ENCODE measurements at places on chromosomes 1 and 21.

DNA sequence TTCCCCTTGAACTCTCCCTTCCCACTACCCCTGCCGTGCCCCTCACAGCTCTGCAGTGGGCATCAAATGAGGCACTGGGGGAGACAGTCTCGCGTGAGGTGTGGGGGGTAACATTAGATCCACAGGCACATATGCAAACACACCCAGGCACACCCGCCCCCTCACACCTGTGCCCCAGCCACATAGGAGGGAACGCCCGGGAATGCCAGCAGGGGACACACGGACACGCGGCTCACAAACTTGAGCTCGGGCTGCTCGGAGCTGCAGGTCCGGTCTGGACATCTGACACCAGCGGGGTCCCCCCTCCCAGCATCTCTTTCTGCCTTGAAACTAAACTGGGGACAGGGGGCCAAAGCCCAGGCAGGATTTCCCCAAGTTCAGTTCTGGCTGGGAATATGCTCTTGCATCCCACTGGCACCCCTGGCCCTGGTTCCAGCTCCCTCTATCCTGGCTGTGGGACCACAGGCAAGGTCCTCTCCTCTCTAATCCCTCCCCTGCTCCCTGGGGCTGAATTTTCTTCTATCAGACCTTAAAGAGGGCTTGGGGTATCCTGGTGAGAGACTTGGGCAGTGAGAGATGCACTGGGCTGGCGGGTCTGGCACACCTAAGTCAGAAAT, 30.6 kb downstream of the CDCP2 start:
- no peak for DNase-seq

GRCh38 chr1:155499953-155500639, 62.5 kb downstream of the ASH1L start:
- DNase-seq = no peak

GRCh38 chr1:206004826-206005225, 1.6 kb upstream of the RAB7B start:
- no peak for DNase-seq

DNA sequence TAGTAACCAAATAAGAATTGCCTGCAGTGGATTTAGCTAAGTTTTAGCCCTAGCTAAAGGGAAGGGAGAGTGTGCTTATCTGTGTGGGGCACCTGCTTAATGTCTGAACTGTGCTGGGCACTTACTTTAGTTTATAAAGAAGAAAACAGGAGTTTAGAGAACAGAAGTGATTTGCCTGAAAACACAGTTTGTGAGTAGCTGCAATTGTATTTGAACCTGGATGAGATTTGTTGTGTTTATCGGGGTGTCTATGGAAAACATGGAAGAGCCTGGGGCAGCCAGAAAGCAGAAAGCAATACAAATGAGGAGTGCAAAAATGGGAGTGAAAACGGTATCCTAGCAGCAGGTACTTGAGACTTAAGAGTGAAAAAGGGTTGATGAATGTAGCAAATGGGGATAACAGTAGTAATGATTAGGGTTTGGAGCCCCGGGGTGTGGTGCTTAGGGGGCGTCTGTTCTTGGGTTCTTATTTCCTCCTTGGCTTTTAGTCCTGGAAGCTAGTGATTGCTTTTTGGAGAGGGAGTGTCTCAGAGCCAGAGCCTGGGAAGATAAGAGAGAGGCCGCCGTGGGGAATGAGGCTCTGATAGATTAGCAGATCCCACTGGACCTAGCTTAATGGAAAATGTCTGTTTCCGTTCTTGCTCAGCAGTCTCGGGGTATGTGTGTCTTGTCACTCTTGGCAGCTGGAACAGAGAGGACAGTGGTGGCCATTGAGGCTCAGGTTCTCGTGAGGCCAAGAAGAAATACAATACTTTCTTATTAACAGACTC, 5.6 kb downstream of the PRCC start:
- no peak for DNase-seq

DNA sequence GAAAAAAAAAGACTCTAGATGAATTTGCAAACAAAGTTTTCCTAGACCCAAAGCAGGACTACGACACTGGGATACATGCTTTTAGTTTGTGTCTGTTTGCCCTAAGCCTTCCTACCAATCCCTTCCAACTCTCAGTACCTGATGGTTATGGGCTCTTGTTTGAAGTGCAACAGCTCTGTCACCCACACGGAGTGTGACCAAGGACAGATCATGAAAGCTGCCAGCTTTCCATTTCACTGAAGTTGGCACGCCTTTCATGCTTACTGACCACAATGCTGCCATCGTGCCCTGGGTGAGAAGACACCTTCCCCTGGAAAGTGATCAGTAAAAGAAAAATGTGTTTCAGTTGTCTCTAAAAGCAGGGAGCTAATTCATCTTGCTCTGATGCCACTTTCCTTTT, 312.5 kb upstream of the PTBP2 start:
- no peak for DNase-seq

GRCh38 chr1:45493116-45493697, 2.2 kb upstream of the TESK2 start:
- DNase-seq = no peak

GRCh38 chr1:222656391-222657155, 38.7 kb downstream of the MIA3 start:
- DNase-seq = no peak

DNA sequence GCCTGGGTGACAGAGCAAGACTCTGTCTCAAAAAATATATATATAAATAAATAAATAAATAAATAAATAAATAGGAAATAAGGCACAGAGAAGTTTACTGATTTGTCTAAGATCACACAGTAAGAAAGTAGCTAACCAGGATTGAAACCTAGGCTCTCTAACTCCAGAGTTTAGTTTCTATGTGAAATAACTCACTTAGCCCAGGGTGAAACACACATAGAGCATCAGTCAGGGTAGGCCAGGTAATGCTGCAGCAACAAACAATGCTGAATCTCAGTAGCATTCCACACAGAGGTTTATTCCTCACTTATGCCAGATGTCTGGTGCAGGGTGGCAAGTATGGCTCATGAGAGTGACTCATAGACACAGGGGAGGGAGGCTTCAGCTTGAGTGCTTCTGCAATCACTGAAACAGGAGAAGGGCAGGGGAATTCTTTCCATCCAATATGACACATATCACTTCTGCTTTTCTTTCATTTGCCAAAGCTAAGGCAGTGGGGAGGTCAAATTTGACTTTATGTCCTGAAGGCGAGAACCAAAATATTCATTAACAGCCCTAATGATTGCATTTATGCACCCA, 37.1 kb upstream of the KANK4 start:
- no peak for DNase-seq

- no peak for DNase-seq
These were observed 24.3 kb upstream of the IFNAR2 start for GRCh38 chr21:33205476-33205875.

- no peak for DNase-seq
These were observed 77.3 kb upstream of the GADD45A start for GRCh38 chr1:67607699-67608098.

DNA sequence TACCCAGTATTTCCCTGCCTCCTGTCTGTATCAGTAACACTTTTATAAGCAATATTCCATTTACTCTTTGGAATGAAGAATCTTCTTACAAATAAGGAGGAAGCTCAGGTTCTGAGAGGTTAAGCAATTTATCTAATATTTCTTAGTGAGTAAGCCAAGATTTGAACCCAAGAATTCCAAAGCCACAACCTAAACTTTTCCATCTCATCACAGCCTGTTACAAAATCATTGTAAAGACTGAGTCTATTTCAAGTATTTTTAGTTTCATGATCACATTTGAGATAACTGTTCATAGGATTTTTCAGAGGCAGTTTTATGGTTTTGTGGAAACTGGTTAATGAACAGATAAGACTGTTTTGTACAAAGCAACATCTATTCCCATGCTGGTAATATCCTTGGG, 29.8 kb upstream of the HHAT start:
- DNase-seq = no peak

- no peak for DNase-seq
These were observed 80.3 kb downstream of the NME7 start for GRCh38 chr1:169287280-169287679.

DNA sequence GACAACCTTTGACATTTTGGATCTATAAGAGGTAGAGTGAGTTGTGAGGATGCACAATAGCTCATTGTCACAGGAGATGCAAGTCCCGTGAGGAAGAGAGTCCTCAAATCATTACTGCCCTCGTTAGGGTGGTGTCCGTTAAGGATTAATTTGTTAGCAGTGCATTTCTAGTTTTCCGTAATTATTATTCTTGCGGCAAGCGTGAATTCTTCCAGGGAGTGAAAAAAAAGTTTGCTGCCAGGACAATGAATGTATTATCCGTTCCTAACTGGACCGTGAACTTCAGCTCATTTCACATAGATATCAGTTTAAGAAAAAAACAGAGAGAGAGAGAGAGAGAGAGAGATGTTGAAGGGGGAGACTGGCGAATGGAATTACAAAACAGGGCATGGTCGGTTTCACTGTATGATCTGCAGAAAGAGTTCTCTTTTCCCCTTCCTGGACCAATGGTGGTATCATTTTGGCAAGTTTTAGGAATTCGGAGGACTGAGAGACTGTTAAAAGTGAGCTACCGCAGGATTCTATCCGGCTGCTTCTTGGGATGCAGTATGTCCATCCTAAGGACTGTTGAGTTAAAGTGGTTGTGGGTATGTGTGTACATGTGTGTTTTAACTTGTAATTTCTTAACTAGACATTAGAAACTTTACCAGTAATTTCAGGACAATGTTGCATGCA, 216.0 kb upstream of the NFIA start:
- no peak for DNase-seq

GRCh38 chr1:239826211-239826610, 265.5 kb upstream of the FMN2 start:
- no peak for DNase-seq

- DNase-seq = no peak
These were observed 10.7 kb downstream of the MR1 start for GRCh38 chr1:181044449-181044966.

- no peak for DNase-seq
These were observed 87.5 kb upstream of the CACYBP start for GRCh38 chr1:174912264-174912663.

- no peak for DNase-seq
These were observed 151.6 kb downstream of the AJAP1 start for GRCh38 chr1:4805987-4806386.

- DNase-seq = peak; percentile 22
These were observed 1.7 kb downstream of the TOR1AIP1 start for GRCh38 chr1:179883745-179884138.

GRCh38 chr21:27139526-27139925, 172.6 kb upstream of the ADAMTS5 start:
- DNase-seq = no peak

- no peak for DNase-seq
These were observed at the start of gene ADAMTS5 for GRCh38 chr21:26967062-26967913. ADAMTS5 (minus strand) TSS chr21:26967088; CDS start chr21:26966391, 697 bp downstream.

DNA sequence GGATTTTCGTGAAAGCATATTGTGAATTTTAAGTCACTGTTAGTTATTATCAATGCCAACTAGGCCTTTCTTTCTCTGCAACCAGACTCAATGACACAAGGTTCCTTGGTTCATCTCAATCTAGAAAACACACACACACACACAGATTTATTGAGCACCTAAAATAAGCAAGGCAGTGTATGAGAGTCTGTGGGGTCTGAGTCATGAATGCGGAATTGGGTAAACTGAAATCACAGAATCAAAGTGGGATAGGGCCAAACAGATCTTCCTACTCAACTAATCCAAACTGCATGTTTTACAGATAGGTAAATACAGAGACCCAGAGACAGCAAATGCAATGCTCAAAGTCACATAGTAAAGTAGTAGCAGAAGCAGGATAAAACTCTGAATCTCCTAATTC, 48.5 kb upstream of the NRDC start:
- DNase-seq = no peak

DNA sequence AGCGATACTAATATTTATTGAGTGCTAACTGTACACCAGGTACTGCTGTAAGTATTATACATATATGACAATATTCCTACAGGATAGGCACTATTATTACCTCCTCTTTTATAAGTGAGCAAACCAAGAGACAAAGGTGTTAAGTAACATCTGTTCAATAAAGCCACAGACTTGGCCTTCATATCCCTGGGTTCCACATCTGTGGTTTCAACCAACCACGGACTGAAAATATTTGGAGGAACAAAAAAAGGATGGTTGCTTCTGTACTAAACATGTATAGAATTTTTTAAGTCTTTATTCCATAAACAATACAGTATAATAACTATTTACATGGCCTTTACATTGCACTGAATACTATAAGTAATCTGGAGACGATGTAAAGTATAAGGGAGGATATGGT, 95.1 kb downstream of the RERE start:
- DNase-seq = no peak

GRCh38 chr1:206831650-206832049, 33.8 kb upstream of the IL20 start:
- no peak for DNase-seq

- DNase-seq = no peak
These were observed 28.6 kb downstream of the ITPKB start for GRCh38 chr1:226710501-226710900.

DNA sequence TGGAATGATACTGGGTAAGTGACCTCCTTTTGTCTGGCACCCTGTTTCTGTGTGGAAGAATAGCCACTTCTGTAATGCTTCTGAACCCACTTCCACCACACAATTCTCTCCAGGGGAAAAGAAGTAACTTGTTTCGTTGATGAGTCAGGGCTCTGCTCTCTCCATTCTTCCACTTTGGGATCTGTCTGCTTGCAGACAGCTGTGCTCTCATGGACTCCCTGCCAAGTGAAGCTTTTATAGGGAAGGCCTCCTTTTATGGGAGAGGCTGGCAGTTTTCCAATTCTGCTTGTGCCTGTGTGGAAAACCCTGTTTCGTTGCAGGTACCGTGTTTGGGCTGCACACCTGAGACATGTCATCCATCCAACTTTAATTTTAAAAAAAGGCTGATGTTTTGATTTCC, 130.7 kb downstream of the GIPC2 start:
- no peak for DNase-seq

- no peak for DNase-seq
These were observed 8.5 kb downstream of the KYAT3 start for GRCh38 chr1:88983791-88984559.

GRCh38 chr1:27555700-27556424, 48.1 kb downstream of the AHDC1 start:
- no peak for DNase-seq

- peak; percentile 46 for DNase-seq
These were observed 3.0 kb downstream of the ATP2B4 start for GRCh38 chr1:203629507-203630082.

DNA sequence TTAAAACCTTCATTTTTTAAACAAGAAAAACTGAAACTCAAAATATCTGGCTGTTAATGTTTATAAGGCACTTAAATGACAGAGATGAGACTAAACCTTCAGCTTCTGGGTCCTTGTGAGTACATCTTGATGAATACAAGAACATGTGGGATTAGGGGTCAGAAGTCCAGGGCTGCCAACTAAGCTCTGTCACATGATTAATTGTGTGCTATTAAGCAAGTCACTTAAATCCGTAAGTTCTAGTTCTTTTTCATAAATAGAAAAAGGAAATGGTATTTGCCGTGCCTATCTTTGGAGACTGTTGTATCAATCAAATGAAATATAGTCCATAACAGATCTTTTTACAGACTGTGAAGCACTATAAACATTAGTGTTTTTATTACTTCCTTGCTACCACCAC, 43.2 kb upstream of the KCTD3 start:
- no peak for DNase-seq

- no peak for DNase-seq
These were observed 164.7 kb downstream of the NRIP1 start for GRCh38 chr21:14900058-14900457.
